Activated CD8-positive, alpha-beta memory T cell treated with anti-CD3 and anti-CD28 coated beads for 36 hours (primary cell): ENCODE measurements at places on chromosomes 3 and 15. TPM values are rescaled to one million over a fixed set of nuclear protein-coding genes. Genes with fewer than 3 reads are reported as not detected.

Gene KNL1
- 22.1 TPM for total RNA-seq

Gene ZMYND10
- 1.6 TPM for total RNA-seq

Gene GOLGA8A
- 147 TPM for total RNA-seq

Gene BCHE
- total RNA-seq: not detected

Gene ISY1
- total RNA-seq: 89.7 TPM

Gene GRM7
- total RNA-seq: not detected
